ENCODE measurements at places on chromosomes 12 and 14.
A peak's percentile ranks its signal among the peaks of the same experiment; 100 is the strongest.

GRCh38 chr14:44649061-44649460, 142.0 kb upstream of the FSCB start:
- DNase-seq: no peak

DNA sequence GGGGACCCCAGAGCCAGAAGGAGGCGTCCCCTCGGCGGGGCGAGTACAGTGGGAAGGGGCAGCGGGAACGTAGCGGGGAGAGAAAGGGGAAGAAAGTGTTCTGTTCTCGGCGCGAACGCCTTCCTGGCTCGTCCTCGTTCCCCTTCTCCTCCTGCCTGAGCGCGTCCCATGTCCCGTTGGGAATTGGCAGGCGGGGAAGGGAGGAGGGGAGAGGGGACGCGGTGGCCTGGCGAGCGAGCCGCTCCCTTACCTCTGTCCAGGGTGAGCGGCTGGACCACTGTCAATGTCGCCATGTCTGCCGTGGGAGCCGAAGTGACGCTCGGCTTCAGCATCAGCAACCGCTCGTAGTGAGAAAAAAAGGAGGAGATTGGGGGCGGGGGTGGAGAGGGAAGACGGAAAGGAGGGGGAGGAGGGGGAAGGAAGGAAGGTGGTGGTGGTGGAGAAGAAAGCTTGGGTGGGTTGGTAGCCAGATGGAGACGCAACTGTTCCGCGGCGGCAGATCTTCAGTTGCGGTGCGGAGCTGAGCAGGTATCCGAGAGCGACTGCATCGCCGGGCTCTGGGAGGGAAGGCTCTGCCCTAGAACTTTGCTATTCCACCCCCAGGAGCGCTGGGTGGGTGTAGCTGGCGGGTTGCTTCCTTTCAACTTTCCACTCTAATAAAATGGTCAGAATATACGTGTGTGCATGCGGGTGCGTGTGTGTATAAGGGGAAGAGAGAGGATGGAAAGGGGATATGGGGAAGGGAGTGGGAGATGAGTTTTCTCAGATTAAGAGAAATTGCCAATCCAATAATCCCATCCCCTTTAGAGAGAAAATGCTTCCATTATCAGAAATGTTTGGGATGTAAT, at the start of gene LIN7A:
LIN7A (minus strand) TSS at position 544 of the 848 bp plus-strand sequence; CDS start at position 332, 212 bp downstream.
- DNase-seq: no peak

DNA sequence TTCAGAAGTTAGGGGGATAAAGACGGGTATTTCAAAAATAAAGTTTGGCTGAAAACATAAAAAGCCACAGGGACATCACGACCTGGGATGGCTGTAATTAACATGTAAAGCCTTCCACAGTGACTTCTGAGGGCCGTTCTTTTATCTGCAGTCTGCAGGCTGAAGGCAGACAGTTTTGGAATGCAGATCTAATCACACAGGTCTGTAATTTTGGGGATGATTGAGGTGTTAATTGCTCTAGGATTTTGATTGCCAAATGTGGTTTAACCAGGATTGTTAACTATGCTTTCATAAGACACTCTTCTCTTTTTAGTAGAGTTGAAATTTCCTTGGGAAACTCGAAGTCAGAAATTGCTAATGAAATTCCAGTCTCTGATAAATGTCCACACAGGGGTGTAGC, 355.5 kb downstream of the ATP23 start:
- no peak for DNase-seq

- no peak for DNase-seq
Observed at GRCh38 chr12:27123642-27124041, 41.3 kb upstream of the C12orf71 start.

- no peak for DNase-seq
Observed at GRCh38 chr12:121255433-121255832, 41.1 kb downstream of the CAMKK2 start.

DNA sequence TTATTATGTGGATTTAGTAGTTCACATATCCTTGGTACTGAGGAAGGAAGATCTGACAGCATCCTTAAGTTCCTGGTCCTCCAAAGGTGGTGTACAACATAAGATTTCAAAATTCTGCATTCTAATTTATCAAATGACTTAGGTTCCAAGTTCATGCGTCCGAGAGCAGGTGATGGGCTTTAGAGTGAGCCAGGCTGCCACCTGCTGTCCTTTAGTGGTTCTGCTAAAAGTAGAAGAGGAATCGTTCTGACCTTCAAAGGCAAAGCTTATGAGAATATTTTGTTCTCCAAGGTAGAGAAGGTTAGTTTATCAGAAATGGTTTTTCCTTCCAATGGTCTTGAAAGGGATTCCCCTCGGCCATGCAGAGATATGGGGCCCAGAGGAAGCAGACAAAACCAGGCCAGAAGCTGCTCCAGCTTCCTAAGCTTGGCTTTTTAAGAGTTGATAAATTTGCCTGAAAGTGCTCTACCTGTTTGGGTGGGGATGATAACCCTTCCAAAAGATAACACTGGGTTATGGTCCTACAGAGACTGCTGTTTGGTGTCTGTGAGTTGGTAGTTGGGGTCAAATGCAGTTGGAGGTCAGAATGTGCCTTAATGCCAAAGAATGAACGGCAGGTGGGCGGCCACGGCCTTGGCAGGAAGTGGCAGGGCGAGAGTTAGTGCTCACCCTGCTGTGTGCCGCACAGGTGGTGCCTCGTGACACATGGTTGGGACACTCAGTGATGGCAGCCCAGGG, 29.1 kb upstream of the LRTM2 start:
- DNase-seq: peak; percentile 31

GRCh38 chr12:53775478-53776145, 23.8 kb upstream of the CISTR start:
- DNase-seq: no peak

- DNase-seq: no peak
Observed at GRCh38 chr12:130603396-130603965, 112.6 kb downstream of the RIMBP2 start.

GRCh38 chr12:6647083-6647604, at the start of gene ACRBP:
TSS of gene ACRBP (minus strand) at chr12:6647432. CDS start at chr12:6647366, 66 bp downstream.
- DNase-seq: no peak

GRCh38 chr12:4435537-4435936, 10.1 kb downstream of the FGF6 start:
- no peak for DNase-seq

- no peak for DNase-seq
Observed at GRCh38 chr14:68241862-68242487, 422.4 kb downstream of the RAD51B start.

DNA sequence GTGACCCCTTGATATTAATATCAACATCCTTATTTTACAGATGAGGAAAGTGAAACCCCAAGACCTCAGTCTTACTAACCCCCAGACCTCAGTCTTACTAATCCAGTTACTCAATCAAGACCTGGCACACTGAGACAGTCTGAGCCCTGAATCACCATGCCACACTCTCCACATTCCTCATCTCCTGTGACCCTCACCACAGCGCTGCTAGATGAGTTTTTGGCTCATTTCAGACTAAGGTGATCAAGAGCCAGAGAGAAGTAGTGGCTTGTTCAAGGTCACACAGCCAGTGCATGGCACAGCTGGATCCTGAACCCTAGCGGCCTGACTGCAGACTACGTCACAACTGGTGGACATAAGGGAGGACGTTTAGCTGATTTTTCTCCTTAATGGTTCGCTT, 579.2 kb downstream of the BCL11B start:
- no peak for DNase-seq

GRCh38 chr12:56932867-56933266, 1.3 kb downstream of the SDR9C7 start:
- no peak for DNase-seq

- no peak for DNase-seq
Observed at GRCh38 chr14:84250893-84251292, 1279.1 kb upstream of the FLRT2 start.

DNA sequence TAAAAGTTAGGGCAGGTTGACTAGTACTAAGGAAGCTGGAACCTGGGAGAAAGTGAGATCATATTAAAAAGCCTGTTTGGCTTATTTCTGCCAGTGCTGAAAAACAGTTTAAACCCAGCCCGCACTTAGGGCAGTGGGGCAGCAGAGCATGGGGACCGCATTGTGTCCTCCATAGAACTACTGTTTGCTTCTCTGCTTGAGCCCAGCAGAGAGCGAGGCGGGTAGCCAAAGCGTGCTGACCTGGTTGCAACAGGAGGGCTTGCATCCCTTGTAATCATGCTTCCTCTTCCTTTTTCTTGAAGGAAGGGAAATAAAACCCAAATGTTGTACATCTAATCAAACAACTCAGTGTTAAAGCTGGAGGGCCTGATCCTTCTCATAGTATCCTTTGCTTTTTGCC, 82.5 kb upstream of the HOXC13 start:
- DNase-seq: no peak

- DNase-seq: no peak
Observed at GRCh38 chr12:13127444-13127843, 24.0 kb upstream of the GSG1 start.

DNA sequence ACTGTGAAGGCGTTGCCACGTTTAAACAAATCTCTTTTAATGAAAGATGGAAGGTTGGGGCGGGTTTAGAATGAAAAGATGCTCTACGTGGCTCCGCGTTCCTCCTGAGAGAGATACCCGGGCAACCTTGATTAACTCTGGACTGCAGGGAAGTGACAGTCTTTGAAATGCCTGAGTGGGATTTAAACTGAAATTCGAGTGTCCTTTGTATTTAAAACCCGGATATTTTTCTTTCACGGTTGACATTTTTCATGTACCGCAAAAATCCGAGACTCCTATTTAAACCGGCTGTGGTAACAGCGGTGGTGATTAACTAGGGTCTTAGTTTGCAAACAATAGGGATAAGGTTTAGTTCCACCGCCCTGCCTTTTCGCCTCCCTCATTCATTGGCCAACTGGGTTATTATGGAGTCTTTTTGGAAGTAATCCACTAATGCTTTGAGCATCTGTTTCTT, 707 bp downstream of the G2E3 start:
- DNase-seq: no peak

- peak; percentile 14 for DNase-seq
Observed at GRCh38 chr12:51421266-51421884, 3.3 kb upstream of the SLC4A8 start.

DNA sequence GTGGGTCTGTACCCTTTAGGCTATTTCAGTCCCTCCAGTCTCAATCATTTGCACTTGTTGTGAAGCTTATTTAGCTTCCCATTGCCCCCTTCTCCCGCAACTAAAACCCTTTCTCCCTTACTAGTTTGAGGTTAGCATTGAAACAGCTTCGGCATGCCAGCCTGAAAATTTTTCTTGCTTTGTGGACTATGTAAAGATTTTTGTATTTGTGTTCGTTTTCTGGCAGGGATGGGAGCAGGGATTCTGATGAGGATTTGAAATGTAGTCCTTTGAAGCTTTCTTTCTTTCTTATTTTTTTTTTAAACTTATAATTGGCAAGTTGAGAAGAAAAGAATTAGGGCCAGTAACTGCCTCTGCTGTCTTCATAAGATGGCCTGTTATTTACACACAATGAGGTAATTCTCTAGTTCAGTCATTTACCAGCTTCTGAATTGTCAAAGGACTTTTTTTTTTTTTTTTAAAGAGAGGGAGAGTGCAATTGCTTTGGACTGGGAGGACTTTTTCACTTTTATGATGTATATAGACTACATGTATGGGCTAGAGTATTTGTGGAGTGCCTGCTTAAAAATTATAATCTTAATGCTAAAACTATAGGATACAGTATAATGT, 29.0 kb downstream of the PALS1 start:
- no peak for DNase-seq

DNA sequence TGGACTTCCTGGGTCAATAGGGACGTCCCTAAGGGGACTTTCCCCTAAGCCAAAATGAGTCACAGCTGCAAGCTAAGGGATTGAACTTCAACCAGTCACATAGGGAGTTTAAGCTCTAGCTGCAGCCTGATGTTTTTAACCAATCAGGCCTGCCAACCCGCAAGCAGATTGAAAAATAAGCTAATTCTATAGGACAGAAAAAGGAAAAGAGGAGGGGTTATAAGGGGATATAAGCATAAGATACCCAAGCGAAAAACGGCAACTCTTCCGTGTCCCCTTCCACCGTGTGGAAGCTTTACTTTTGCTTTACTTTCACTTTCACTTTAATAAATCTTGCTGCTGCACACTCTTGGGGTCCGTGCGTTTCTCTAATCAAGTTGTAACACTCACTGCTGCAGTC, 24.4 kb downstream of the ATP23 start:
- no peak for DNase-seq

GRCh38 chr12:85157035-85157603, 121.0 kb downstream of the LRRIQ1 start:
- DNase-seq: no peak

GRCh38 chr12:121649322-121649721, 20.1 kb downstream of the MORN3 start:
- DNase-seq: no peak

All from effector memory CD4-positive, alpha-beta T cell (primary cell).